HepG2 (cell line): ENCODE measurements at places on chromosomes 3 and 15. TPM values are rescaled to one million over a fixed set of nuclear protein-coding genes. Genes with fewer than 3 reads are reported as not detected.

The CTDSPL gene
- total RNA-seq, result 25.0 and 26.1 TPM in 2 replicates

The SPATA12 gene
- 0.09 TPM in 1 of 2 replicates, not detected in the other for total RNA-seq

The OR5AC2 gene
- not detected in 2 replicates for total RNA-seq

The IFT122 gene
- 10.3 and 10.8 TPM in 2 replicates for total RNA-seq

The ZNF501 gene
- total RNA-seq, result 2.8 and 4.1 TPM in 2 replicates

The BCHE gene
- not detected in 2 replicates for total RNA-seq

The OCA2 gene
- 0.02 TPM in 1 of 2 replicates, not detected in the other for total RNA-seq

The HYAL1 gene
- total RNA-seq, result 50.5 and 76.5 TPM in 2 replicates

The P2RY1 gene
- total RNA-seq, result not detected in 2 replicates

The SCN11A gene
- total RNA-seq, result 0.02 TPM in 1 of 2 replicates, not detected in the other

The DZIP1L gene
- total RNA-seq, result 1.1 and 1.2 TPM in 2 replicates

The CHRFAM7A gene
- total RNA-seq, result 1.1 and 1.2 TPM in 2 replicates

The ANO10 gene
- total RNA-seq, result 7.6 and 13.1 TPM in 2 replicates

The GOLGA6L9 gene
- total RNA-seq, result 1.3 and 2.2 TPM in 2 replicates

The LMAN1L gene
- total RNA-seq, result not detected in 2 replicates

The PTPN9 gene
- 16.5 and 16.6 TPM in 2 replicates for total RNA-seq

The FAM81A gene
- 0.09 and 0.18 TPM in 2 replicates for total RNA-seq

The NANOGP8 gene
- 0.25 and 0.27 TPM in 2 replicates for total RNA-seq

The CAV3 gene
- total RNA-seq, result not detected in 2 replicates

The GOLGA6A gene
- total RNA-seq, result 0.04 TPM in 1 of 2 replicates, not detected in the other

The FRMD5 gene
- 0.93 and 1.00 TPM in 2 replicates for total RNA-seq

The FSIP1 gene
- 0.11 and 0.18 TPM in 2 replicates for total RNA-seq

The GOLGA8G gene
- total RNA-seq, result not detected in 2 replicates

The ZNF660 gene
- 3.3 and 6.1 TPM in 2 replicates for total RNA-seq

The SOX14 gene
- not detected in 2 replicates for total RNA-seq

The EFHB gene
- 0.15 TPM in 1 of 2 replicates, not detected in the other for total RNA-seq
